ENCODE measurements at places on chromosomes 16 and 17.
A peak's percentile ranks its signal among the peaks of the same experiment; 100 is the strongest.

DNA sequence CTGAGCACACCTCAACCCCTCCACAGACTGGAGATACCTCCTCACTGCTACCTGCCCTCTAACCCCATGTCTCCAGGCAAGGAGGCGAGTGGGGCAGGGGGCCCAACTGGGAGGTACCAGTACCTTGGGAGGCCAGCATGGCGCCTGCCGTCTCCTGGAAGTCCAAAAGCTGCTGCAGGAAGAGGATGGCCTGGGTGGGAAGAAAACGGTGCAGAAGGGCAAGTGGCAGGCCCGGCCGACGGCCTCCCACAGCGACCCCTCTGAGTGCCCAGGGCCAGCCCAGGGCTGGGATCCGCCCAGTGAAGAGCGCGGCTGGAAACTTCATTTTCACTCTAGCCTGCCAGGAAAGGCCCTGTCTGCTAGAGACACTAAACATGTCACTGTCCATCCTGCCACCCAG lies 8.5 kb downstream of the ZACN start:
- peak; percentile 33 for DNase-seq

GRCh38 chr17:19301274-19301951 lies 61.1 kb downstream of the B9D1 start:
- DNase-seq = no peak

DNA sequence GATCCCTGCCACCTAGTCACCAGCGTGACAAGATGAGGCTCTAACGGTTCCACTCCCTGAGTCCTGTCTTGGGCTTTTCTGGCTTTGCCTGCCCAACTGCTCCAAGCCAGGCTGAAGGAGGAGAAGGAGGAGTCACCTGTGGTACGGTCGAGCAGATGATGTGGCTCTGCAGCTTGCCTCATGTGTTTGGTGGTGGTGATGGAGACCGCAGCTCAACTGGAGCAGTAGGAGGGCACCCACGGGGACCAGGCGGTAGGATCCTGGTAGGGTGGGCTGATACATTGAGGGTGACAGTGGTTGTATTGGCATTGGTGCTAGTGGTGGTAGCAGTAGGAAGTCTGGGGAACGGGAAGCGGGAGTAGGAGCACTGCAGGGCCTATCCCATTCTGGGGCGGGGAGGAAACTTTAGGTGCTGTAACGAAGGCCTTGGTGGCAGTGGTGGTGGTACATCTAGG lies 202.8 kb upstream of the WSB1 start:
- DNase-seq = no peak

GRCh38 chr16:9422762-9423513 lies 331.5 kb downstream of the HAPSTR1 start:
- no peak for DNase-seq

DNA sequence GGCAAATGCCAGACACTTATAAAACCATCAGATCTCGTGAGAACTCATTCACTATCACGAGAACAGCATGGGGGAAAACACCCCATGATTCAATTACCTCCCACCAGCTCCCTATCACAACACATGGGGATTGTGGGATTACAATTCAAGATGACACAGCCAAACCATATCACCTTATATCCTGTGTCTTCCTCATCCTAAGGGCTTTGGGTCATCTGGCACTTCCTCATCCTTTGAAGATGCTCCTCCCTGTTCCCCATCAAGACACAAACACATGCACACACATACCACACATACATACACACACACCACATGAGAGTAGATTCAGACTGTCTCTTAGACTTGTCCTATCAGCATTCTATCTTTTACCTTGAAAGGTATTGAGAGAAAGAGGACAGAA lies 2.8 kb upstream of the PMFBP1 start:
- no peak for DNase-seq

DNA sequence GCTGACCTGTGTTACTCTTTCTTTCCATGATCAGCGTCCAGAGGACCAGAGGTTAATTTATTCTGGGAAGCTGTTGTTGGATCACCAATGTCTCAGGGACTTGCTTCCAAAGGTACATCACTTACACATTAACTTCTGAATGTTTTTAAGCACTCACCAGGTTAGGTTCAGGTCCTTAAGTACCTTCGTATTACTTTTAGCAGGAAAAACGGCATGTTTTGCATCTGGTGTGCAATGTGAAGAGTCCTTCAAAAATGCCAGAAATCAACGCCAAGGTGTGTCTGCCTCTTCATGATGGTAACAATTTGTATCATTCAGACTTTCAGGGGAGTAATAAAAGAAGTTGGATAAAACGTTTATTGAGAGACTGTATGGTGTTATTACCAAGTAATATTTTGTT lies 3.3 kb downstream of the HERPUD1 start:
- no peak for DNase-seq

DNA sequence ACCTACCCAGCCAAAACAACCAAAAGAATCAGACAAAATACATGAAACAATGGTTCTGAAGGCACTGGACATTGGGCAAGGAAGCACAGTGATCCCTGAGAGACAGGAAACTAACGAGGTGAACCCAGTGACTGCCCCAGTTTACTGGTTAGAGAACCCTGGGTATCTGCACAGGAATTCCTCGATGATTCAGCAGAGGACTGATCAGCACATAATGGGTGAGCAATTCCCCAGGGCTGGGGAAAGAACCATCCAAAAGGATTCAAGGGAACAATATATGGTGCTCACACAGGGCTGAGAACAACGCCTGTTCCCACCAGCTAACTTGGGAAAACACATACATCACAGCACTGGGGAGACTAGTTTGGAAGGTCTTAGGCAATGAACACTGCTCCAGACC lies 167.2 kb downstream of the PARN start:
- no peak for DNase-seq

- DNase-seq = peak; percentile 72
Observed at GRCh38 chr16:3590736-3591435, 13.7 kb upstream of the NLRC3 start.

Data from H7 (cell line).